Activated naive CD8-positive, alpha-beta T cell treated with anti-CD3 and anti-CD28 coated beads, Interleukin-2, amount 10 ng/mL, durations not matched to agents 7 days and 5 days (primary cell): ENCODE measurements at places on chromosomes 13 and 19. TPM values are rescaled to one million over a fixed set of nuclear protein-coding genes. Genes with fewer than 3 reads are reported as not detected.

The SIGLECL1 gene
- total RNA-seq = not detected

The PSG5 gene
- not detected for total RNA-seq

The CABP5 gene
- total RNA-seq = not detected

The LSM14A gene
- 141 TPM for total RNA-seq

The MED4 gene
- total RNA-seq = 56.1 TPM

The ZNF582 gene
- total RNA-seq = 5.0 TPM

The SHISA7 gene
- total RNA-seq = not detected

The ZNF625 gene
- total RNA-seq = 8.2 TPM

The SELENOV gene
- not detected for total RNA-seq

The C13orf42 gene
- not detected for total RNA-seq

The TSPAN16 gene
- total RNA-seq = not detected

The LENG9 gene
- 7.0 TPM for total RNA-seq

The ATP4B gene
- not detected for total RNA-seq

The EDDM13 gene
- total RNA-seq = 1.7 TPM

The ZNF493 gene
- 39.4 TPM for total RNA-seq

The SPINT2 gene
- 50.3 TPM for total RNA-seq

The ZNF628 gene
- 11.5 TPM for total RNA-seq

The MCEMP1 gene
- not detected for total RNA-seq

The PET100 gene
- total RNA-seq = 134 TPM

The OR7C2 gene
- total RNA-seq = not detected

The CXCL17 gene
- total RNA-seq = not detected
